ENCODE measurements at places on chromosomes 3 and 15.

- no peak for DNase-seq
These were observed 67.9 kb upstream of the BCL6 start for GRCh38 chr3:187813198-187813597.

GRCh38 chr15:74616366-74616939 is 817 bp downstream of the CLK3 start:
- peak; percentile 77 for DNase-seq

DNA sequence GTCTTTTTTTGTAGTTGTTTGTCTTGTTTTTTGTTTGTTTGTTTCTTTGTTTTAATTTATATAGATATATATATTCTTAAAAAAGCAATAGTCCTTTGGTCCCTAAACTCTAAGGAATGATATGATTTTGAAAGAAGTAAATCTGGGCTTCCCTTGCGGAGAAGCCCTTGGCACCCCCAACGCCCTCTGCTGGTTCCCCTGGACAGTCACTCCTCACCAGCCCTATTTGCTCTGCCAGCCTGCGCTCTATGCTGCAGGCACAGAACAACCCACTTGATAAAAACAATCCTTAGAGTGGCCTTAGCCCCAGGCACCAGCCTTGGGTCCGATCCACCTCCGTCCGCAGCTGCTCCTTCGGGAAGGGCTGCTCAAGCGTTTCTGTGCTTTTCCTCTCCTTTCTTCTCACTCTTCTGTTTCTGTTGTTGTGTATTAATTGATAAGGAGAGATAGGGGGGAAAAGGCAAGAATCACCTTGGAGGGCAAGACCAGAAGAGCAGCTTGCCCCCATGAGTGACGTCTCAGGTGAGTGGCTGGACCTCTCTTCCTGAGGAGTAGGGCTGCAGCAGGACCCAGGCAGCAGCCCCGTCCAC is 13.7 kb upstream of the PARP6 start:
- DNase-seq: peak; percentile 25

DNA sequence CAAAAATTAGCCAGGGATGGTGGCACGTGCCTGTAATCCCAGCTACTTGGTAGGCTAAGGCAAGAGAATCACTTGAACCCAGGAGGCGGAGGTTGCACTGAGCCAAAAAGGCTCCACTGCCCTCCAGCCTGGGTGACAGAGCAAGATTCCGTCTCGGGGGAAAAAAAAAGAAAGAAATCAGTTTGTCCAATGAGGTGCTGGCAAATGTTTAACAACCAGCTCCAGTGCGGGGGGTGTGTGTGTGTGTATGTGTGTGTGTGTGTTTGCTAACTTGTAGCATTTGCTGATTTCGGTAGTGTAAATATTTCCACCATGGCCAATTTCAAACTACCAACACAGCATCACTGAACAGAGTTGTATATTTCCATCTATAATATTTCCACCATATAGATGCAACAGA is 23.8 kb upstream of the IDH2 start:
- no peak for DNase-seq

GRCh38 chr15:99618941-99619411 is 53.2 kb downstream of the MEF2A start:
- DNase-seq: no peak

DNA sequence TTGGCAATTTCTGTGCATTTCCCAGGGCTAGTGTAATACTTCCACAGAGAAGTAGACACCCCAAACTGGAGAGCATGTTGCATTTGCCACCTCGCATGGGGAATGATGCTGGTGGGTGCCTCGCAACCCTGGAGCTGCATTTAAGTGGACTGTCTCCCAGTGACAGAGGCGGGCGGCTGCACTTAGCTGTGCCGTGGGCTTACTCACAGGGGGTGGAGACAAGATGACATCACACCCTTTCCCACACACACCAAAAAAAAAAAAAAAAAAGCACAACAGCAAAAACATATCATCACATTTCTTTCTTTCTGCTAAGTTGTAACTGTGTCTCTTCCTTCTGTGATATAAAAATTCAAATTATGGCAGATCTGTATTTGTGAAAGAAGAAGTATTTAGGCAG is at the start of gene ABI3BP:
Gene ABI3BP (minus strand): TSS at position 113 of the 400 bp plus-strand sequence. CDS start 37 bp downstream, at position 76.
- peak; percentile 8 for DNase-seq

GRCh38 chr3:152581951-152582350 is 253.0 kb upstream of the P2RY1 start:
- DNase-seq: no peak

DNA sequence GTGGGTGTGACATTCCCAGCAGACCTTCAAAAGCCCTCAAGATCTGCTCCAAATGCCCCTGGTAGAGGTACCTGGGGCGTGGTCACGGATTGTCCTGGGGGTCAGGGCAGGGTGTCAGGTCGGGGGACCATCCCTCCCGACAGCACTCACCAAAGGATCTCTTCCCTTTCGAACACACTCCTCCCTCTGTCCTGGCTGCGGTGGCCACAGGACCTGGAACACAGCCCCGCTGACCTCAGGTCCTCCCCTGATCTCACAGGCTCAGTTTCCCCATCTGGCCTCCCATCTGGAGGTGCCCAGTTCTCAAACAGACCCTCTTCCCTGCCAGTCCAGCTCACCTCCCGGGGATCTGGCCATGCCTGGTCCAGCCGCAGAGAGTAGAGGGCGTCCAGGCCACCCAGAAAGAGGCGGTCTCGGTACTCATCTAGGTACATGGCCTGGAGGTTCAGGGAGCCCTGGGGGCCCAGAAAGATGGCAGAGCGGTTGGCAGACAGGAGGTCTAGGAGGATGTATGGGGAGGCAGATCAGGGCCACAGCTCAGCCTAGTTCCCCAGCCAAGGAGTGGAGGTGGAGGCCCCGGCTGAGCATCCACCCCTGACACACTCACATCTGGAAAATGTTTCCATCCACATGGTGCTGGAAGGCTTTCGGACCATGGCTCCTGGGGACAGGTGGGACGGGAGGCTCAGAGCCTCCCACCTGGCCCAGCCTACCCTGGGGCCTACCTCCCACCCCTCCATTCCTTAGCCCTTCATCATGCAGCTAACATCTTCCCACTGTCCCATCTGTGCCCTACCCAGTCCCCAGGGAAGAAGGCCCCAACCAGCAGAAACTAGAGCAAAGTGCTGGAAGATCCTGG is 2.3 kb downstream of the SEMA3G start:
- no peak for DNase-seq

DNA sequence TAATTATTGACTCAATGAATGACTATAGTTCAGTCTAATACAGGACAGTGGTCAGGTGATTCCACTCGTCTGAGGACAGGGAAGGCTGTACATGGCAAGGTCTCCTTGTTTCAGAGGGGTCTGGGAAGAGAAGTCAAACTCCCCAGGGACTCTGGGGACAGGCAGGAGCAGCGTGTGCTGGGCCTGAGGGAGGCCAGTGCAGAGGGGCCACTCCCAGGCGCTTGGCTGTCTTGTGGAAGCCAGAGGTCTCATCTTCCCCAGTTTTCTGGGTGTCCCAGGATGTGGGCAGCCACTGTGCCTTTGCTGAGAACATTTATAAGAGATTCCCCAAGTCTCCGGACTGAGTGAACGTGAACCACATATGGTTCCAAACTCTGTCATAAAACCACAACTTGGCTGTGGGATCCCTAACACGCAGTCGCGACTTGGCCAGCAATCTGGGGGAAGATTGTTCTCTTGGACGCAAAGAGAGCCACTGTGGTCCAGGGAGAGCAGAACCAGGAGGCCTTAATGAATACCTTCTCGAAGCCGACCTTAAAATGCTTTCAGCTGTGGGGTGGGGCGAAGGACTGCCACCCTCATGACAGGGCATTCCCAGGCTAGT is 30.4 kb downstream of the BHLHE40 start:
- DNase-seq: no peak

DNA sequence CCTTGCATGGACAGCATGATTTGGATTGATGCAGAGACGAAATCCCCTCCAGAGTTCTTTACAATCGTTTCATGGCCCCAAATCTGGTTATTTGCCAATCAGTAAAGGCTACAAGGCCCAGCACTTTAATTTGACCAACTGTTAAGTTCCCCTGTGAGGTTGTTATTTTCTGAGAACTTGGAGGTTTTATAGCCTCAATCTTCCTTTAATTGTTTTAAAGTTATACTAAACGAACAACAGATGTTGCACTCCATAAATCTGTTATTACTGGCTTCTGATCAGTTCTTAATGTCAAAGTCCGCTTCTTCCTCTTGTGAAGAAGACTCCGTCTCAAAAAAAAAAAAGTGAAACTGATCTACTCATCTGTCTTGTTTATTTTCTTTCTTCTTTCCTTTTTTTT is 30.8 kb downstream of the LARP6 start:
- DNase-seq: no peak

GRCh38 chr3:119778811-119779210 is 3.1 kb upstream of the NR1I2 start:
- DNase-seq: no peak

GRCh38 chr3:22474706-22475445 is 723.9 kb upstream of the ZNF385D start:
- DNase-seq: peak; percentile 66

GRCh38 chr3:172511783-172512762 is 11.2 kb downstream of the TNFSF10 start:
- DNase-seq: peak; percentile 88

GRCh38 chr15:47516558-47516957 is 200.7 kb upstream of the SEMA6D start:
- DNase-seq: no peak

- no peak for DNase-seq
These were observed 14.4 kb upstream of the OCA2 start for GRCh38 chr15:28113394-28114113.

DNA sequence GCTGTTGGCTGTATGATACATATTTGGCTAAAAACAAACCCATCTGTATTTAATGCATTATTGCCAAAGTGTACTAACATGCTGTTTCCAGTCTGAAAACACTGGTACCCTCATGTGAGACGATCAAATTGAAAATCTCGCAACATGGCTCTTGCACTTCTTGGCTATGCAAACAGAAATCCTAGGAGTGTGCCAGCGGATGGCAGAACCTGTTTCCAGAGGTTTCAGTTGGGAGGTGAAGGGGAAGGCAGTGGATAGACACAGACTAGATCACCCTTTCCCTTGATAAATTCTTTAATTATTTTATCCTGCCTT is 350.3 kb downstream of the TUSC7 start:
- no peak for DNase-seq

- DNase-seq: no peak
These were observed 993 bp upstream of the GRAMD2A start for GRCh38 chr15:72198356-72199204.

- DNase-seq: peak; percentile 85
These were observed 8.8 kb upstream of the ELP6 start for GRCh38 chr3:47522082-47522987.

DNA sequence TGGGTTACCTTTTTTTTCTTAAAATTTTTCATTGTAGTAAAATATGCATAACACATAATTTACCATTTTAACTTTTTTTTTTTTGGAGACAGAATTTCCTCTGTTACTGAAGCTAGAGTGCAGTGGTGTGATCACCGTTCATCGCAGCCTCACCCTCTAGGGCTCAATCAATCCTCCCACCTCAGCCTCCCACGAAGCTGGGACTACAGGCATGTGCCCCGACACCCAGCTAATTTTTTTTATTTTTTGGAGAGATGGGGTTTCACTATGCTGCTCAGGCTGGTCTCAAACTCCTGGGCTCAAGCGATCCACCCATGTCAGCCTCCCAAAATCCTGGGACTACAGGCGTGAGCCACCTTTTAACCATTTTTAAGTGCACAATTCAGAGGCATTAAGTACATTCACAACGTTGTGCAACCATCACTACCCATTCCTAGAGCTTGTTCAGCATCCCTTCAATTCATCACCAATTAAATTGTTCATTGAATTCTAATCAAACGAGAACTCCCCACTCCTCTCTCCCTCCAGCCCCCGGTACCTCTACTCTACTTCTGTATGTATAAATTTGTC is 44.6 kb downstream of the BHLHE40 start:
- DNase-seq: no peak

GRCh38 chr3:116388867-116389385 is 56.4 kb downstream of the LSAMP start:
- DNase-seq: no peak

DNA sequence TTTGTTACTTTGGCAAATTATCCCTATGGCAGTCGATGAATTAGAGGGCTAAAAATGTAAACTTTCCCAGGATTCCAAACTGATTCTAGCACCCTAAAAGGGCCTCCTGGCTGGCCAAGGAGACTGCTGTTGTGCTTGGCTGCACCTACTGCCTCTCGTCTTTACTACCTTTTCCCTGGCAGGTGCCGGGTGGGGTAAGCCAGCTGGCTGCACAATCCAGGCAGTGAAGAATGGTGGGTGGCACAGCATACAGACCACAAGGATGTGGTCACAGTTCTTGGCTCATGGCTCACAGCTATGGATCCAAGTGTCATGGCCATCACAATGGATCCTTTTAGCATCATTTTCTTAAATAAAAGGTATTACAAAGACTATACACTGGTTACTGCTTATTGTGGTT is 20.7 kb upstream of the SLC25A26 start:
- DNase-seq: no peak

DNA sequence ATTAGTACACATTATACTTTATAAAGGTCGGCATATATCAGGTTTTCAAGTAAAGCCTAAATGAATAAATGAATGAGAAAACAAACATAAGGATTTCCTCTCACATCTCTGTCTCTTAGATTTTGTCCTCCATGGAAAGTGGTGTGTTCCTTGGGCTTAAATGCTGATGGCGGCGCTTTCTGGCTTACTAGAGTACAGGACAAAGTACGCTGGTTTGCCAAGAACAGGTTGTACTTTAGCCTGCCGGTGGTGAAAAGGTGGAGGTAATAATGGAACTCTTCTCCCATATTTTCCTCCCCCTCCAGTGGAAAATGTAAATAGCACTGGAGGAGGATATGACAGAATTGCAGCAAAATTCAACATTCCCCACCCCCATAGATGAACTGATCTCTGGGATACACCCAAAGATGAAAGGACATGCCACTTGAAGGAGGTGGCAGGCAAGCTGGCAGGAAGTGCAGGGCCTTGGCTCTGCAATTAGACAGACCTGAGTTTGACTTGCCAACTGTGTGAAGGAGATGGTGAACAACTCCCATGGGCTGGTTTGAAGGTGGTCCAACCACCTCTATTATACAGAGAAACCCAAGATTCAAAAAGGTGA is 29.3 kb downstream of the CEP152 start:
- DNase-seq: no peak

DNA sequence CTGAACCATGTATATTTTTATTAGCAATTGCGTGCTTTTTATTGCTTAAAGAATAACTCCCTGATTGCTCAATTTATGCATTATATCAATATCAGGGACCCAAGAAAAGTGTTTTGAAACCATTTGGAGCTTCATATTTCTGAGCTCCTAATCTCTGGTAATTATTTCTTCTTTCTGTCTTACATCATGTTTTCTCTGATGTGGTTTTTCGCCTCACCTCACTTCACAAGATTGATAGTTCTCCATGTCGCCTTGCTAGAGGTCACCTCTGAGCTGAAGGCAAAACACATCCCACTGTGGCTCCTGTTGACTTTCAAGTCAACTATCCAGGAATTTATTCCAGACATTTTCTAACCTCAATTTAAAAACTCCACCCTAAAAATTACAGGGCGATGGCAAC is 837.4 kb downstream of the CADM2 start:
- no peak for DNase-seq
